Activated T-helper 1 cell treated with Interleukin-2 at 50 U/mL for 16 hours (primary cell): ENCODE measurements at places on chromosomes 4 and X.

DNA sequence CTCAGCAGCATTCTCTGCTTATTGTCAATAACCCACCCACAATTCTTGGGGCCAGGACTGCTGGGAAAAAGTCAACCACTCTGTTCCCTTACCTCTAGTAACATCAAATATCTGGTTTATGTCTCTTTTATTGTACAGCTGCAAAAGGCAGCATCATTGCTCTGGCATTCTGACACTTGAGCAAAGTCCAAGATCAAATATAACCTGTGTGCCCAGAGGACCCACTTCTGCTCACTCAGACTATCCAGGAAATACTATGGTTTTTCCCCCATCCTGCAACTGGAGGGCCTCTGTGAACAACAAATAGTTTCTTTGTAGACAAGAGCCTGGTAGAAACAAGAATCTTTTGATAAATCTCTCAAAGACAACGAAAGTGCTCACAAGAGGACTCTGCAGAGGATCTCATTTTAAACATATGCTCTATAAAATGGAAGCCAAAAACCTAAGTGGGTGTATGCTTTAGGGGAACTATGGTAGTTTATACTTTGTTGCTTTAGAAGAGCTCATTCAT, 154.7 kb downstream of the RAB28 start:
- no peak for DNase-seq

- no peak for DNase-seq
Observed at GRCh38 chr4:26212528-26212927, 108.3 kb upstream of the RBPJ start.

GRCh38 chr4:14234307-14234706, 606.8 kb upstream of the BOD1L1 start:
- no peak for DNase-seq

DNA sequence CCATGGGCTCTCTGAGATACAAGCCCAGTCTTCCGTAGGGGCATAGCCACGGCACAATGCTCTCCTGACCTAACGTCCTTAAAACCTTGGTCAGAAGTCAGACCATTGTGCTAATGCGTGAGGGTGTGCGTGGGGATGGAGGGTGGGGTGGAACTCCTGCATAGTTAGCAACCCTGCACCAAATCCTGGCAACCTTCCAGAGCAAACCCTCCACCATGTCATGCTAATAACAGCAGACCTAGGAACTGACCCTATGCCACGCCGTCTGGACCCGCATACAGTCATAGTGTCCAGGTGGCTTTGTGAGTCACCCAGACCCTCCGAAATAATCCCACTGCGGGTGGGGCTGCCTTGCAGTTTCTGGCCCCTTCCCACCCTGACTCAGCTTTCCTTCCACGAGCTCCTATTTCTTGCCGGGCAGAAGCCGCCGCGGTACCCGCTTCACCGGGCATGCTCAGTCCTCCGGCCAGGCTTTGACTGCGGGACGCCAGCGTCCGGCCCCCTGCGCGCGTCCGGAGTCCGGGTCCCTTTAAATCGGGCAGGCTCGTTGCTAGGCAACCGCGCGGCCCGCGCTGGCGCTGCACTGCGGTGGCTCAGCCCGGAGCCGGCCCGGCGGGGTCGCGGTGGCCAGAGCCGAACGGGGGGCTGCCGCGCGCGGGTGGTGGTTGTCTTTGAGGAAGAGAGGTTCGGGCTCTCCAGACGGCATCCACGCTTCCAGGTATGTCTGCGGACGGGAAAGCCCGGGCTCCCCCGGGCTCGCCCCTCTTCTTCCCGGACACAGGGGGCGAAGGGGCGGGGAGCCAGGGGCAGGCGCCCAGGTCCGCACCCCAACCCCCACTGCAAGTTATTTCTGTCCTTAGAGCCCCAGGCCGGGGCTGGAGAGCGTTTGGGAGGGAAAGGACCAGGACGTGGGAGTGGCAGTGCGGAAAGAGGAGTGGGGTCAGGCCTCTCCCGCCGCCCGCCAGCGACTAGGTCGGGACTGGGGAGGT, at the start of gene CCDC160:
Gene CCDC160, plus strand, starts transcription at position 557 of the 989 bp plus-strand sequence. CDS start 7,619 bp downstream, outside the sequence.
- no peak for DNase-seq

- no peak for DNase-seq
Observed at GRCh38 chrX:72207366-72207765, 25.8 kb downstream of the PIN4 start.

DNA sequence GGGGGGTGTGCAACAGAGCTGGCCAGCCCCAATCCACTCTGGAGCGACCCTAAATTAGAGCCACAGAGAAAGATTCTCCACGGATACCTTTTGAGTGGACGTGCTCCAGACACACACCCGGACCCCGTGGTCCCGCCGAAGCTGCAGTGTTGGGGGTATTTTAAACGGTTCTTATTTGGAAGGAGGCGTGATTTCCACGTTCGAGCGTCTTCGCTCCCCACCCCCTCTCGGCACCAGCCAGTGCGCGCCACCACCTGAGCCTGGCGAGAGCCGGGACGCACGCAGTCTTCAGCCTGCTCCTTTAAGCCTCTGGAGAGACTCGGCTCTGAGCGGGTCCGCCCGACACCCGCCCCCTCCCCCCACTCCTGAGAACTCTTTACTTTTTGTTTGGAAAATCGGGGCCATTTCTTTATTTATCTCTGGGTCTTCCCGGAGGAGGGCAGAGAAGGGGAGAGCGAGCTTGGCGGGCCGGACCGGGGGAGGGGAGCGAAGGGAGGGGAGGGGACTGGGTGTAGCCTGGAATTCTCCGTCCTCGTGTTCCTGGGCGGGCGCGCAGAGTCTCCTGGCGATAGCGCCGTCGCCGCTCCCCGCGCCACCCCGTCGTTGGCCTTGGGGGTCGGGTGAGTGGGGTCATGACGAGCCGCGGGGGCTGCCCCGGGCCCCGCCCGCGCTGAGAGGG, 668 bp upstream of the PTCHD1 start:
- DNase-seq: no peak

DNA sequence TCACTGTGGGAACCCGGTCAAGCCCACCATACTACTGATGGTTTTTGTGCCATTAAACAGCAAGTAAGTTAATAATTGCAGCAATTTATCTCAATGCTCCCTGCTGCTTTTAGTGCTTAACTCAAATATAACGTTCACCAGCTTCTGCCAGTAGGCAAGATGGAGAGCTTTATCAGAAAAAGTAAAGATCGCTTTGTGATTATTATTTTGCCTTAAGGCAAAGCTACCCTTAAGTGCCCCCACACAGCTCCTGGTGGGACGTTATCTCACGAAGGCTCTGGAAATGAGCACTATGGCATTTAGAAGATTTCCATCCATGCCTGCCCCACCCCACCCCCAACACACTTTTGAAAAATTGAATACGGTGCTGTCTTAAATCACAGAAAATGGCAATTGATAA, 59.4 kb downstream of the KDR start:
- DNase-seq: no peak

GRCh38 chr4:101370663-101371210, 23.4 kb upstream of the PPP3CA start:
- no peak for DNase-seq

- DNase-seq: no peak
Observed at GRCh38 chr4:61500883-61501282, 300.8 kb downstream of the ADGRL3 start.

DNA sequence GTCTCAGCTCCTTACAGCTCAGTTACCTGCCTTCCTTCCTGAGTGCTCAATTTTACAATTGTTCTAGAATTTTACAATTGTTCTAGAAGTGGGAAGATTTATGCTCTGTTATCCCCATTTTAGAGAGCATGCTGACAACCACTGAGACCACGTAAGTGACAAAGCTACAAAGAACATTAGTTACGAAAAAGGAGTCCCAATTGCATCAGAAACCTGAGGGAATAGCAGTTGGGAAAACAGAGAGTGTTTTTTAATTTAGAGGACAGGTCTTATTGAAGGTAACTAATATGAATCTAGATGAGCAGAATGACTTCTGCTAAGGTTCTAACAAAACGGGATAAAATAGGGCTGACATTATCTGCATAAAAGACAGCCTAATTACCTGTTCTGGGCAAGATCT, 103.3 kb downstream of the THOC2 start:
- DNase-seq: no peak

GRCh38 chr4:40570348-40571077, 59.2 kb downstream of the RBM47 start:
- DNase-seq: no peak

DNA sequence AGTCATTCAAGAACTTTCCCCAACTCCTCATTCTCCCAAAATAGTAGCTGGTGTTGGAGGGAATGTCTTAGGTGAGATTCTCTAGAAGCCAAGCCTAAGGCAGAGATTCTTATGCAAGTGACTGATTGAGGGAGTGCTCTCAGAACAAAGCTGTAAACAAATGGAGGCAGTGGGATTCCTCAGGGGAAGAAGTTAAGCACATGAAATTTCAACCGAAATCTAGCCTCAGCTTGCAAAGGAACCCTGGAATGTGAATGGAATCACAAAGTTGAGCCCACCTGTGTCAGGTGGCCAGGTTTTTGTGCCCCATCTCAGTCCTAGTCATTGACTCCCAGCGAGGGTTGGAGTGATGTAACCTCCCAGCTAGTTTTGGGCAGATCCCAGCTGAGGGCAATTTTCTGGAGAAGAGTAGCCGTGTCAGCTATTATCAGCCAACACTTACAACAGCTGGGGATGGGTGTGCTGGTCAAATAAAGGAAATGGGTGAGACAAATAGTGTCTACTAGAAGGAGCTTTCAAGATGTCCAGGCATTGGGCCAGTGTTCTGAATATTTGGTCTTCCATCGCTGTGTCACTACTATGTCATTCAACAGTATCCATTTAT, 29.7 kb upstream of the FGF2 start:
- DNase-seq: no peak

DNA sequence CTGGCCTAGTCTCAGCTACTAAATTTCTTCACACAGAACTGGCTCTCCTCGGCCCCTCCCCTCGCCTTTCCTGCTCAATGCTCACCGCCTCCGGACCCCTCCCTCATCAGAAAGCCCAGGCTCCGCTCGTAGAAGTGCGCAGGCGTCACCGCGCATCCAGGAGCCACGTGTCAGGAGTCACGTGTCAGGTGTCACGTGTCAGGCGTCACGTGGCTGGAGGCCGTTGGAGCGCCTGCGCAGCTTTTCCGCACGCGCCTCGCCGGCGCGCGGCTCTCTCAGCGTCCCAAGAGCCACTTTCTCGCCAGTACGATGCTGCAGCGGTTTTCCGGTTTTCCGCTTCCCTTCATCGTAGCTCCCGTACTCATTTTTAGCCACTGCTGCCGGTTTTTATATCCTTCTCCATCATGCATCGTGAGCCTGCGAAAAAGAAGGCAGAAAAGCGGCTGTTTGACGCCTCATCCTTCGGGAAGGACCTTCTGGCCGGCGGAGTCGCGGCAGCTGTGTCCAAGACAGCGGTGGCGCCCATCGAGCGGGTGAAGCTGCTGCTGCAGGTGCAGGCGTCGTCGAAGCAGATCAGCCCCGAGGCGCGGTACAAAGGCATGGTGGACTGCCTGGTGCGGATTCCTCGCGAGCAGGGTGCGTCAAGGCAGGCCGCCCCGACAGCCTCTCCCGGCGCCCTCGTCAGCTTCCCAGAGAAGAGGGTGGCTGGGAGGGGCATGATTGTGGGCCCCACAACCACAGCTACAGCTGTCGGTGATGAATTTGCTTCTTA, at the start of gene SLC25A31:
Gene SLC25A31, plus strand, starts transcription at position 259 of the 772 bp plus-strand sequence. Its CDS starts 146 bp downstream, at position 405.
- no peak for DNase-seq

GRCh38 chr4:139131209-139131870, 45.7 kb downstream of the ELF2 start:
- DNase-seq: no peak

- DNase-seq: no peak
Observed at GRCh38 chrX:47146936-47147859, 2.2 kb downstream of the RBM10 start.

DNA sequence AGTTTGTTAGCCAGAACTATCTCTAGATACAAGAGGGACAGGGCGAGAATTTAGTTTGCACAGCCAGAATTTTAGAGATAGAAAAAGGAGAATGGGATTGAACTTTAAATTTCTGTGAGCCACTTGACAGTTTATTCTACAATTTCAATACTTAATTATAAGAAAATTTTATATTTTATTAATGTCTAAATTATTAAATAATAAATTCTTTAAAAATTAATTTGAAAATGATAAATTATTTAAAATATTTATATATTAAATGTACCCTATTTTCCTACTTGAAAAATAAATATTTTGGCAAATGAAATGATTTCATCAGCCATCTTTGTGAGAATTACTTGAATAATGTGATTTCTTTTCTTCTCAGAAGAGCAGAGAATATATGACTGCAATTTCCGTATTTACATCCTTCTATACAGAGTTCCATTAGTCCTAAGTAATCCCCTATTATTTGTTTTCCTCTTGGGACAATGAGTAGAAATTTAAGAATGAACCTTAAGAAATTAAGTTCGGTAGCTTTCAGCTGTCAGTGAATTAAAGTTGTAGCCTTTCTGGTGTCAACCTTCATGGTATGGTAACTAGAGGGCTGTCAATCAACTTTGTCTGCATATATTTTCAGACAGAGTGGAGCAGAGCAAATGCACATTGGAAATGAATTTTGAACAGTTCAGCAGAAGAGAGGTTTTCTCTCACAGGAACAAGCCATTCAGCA, 763.9 kb downstream of the PCDH18 start:
- no peak for DNase-seq

DNA sequence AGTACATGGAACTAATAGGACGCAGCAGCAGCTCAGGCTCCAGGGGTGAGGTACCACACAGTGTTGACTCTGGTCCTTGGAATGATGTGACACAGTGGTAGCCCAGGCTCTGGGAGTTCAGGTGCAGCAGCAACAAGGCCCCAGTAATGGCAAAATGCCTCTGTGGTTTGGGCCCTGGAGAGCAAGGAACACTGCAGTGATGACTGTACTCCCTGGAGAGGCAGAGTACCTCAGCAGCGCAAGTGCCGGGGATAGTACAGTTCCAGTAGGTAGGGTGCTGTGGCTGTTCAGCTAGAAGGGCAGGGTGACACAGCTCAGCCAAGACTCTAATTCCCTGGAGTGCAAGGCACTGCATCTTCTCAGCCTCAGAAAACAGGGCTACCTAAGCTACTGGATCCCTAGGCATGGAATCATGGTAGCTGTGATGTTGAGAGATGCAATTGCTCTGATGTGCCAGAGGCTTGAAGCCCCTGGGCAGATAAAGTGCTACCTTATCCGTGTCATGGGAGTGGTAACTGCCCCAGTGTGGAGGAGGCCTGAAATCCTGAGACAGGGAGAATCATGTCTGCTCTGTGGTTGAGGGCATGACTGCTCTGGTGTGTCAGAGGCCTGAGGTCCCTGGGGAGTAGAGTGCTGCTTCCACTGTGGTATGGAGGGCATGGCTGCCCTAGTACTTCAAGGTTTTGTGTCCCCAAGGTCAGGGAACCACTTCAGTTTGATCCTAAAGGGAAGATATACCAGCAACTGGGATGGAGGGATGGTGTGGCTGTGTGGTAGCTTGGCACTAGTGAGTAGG, 55.2 kb downstream of the AREG start:
- no peak for DNase-seq

- DNase-seq: no peak
Observed at GRCh38 chrX:150262456-150262855, 100.7 kb upstream of the MAMLD1 start.

DNA sequence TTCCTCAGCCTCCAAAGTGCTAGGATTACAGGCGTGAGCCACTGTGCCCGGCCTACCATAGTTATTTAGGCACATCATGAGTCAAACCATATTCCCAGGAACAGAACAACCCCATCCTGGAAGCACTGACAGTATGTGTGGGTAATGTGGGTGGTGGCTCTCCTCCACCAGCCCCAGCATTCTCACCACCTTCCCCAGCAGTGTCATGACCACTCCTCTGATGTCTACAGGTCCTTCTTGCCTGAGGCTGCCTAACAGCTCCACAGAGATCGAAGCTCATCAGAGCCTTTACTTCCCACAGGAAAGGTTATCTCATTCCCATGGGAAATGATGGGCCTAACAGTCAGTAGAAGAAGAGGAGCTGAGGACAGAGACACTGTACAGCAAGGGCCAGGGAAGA, 129.5 kb upstream of the GPC4 start:
- DNase-seq: no peak

GRCh38 chr4:125459531-125459930, 144.8 kb downstream of the FAT4 start:
- DNase-seq: no peak

GRCh38 chr4:53963336-53963735, 101.1 kb downstream of the CHIC2 start:
- DNase-seq: no peak
